ENCODE measurements at places on chromosomes 1 and 21. TPM values are rescaled to one million over a fixed set of nuclear protein-coding genes. Genes with fewer than 3 reads are reported as not detected.

The SARS1 gene
- total RNA-seq: 106 TPM

The B3GALT6 gene
- 16.3 TPM for total RNA-seq

The NFASC gene
- total RNA-seq: 0.09 TPM

The A3GALT2 gene
- total RNA-seq: not detected

DNA sequence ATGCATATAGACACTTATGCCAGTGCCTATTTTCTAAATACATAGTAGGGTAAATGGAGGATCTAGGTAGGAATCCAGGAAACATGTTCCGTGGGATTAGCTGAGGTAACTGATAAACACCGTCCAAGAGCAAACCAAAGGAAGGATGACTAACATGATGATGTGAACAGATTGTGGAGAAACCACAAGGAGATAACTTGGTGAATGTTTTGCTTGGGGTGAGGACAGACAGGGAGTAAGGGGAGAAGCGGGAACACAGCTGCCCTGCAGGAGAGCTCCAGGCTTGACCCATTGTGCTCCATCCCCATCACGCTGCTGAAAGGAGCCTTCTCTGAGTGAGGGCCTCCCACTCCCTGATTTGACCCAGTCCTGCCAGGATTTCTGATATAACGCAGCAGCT is 87.0 kb upstream of the ZC3H11B start:
- no peak for DNase-seq

GRCh38 chr21:35303085-35303484 is 254.0 kb upstream of the RUNX1 start:
- DNase-seq: no peak

DNA sequence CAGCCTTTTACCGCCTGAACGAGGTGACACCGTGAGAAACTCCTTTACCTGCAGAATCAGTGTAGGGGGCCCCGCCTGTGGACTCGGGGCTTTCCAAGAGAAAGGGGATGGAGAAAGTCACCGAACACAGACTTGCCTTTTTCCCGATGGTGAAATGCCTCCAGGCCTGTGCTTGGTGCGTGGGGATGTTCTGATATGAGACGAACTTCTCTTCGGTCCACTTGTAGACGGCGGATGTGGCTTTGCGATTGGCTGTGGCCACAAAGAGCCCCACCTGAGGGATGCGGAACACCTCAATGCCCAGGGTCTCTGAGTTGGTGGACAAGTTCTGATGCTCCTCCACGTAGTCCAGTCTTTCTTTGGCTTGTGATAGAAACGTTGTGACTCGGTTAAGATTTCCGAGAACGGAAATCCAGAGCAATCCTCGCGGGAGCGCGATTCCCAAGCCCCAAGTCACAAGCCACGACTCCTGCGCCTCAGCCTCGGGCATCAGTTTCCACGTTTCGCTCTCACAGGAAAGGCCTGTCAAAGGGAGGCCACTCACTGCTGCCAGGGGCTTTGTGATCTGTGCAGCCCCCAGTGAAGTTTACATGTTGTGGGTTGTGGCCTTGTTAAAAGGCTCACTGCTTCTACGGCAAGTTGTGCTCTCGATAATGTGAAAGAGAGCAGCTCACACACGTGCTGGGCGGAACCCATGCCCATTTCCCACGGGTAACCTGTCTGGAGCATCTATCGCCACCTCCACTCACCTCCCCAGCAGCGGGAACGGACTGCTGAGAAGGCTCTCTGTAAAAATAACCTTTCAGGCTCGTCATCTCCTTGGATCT is 12.6 kb downstream of the KRTAP10-1 start:
- no peak for DNase-seq

- DNase-seq: peak; percentile 7
Measured at GRCh38 chr1:181482521-181483284, 614 bp upstream of the CACNA1E start.

DNA sequence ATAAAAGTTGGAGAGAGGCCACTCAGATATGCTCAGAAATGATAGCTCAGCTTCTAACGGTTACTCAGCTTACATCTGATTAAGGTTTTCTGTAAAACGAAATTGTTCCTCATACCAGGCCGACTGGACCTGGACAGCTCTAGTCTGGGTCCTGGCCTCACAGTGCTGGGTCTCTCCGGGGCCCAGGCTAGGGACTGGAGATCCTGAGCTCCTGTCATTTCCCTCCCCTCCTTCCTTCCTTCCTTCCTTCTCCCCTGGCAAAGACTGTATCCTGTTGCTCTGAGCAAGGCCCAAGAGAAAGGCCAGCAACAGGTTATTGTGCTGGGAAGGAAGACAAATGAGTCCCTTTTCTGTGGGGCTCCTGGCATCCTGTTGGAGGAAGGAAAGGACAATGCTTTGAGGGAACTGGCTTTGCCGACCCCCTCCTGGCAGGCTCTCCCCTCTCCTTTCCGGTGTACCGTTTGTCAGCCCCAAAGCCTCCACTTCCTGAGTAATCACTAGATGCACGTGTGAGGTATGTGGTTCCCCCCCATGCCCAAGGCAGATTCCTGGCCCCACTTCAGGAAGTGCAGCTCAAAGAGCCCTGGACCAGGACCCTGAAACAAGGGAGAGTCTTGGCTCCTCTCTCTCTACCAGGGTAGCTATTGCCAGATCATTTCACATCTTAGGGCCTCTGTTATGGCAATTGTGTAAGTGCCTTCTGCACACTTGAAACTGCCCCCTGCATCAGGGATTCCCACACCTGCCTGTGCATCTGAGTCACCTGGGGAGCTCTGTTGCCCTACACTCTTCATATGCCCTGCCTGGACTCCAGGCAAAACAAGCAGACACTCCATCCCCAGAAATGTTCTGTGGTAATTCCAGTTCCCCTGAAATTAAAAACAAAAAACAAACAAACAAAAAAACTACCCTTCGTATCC is 212.7 kb upstream of the FGGY start:
- DNase-seq: no peak

GRCh38 chr1:222974496-222974895 is 159.7 kb downstream of the DISP1 start:
- DNase-seq: no peak

DNA sequence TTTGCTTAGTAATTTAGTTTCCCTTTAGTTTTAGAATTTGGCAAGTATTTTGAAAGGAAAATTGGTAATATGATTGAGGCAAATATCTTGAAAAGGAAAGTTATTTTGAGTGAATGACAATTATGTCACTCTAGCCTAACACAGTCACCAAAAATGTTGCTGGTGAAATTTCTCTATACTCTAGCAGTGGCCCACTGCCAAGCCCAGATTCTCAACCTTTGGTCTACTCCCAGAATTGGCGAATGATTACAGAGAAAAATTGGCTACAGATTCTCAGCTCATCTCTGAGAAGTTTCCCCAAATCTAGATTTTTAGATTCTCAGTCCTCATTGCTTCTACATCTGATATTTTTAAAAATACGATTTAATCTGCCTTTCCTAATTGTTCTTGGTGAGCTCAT is 84.9 kb downstream of the PIGK start:
- no peak for DNase-seq

DNA sequence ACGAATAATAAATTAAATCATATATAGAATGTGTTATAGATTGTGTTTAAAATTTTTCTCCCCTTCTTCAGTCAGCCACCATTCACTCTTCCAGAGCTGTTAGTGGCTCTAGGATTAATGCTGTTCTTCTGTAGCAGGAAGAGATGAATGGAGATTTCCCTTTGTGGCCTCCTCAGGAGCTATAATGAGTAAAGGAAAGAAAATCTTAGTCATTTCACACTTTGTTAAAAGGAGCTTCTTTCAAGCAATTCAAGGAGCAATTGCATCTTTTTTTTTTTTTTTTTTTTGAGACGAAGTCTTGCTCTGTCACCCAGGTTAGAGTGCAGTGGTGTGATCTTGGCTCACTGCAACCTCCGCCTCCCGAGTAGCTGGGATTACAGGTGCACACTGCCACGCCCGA is 23.7 kb upstream of the TMCO2 start:
- no peak for DNase-seq

- no peak for DNase-seq
Measured at GRCh38 chr1:82153272-82153629, 352.5 kb downstream of the ADGRL2 start.

- DNase-seq: no peak
Measured at GRCh38 chr1:208227366-208227765, 16.8 kb downstream of the PLXNA2 start.

DNA sequence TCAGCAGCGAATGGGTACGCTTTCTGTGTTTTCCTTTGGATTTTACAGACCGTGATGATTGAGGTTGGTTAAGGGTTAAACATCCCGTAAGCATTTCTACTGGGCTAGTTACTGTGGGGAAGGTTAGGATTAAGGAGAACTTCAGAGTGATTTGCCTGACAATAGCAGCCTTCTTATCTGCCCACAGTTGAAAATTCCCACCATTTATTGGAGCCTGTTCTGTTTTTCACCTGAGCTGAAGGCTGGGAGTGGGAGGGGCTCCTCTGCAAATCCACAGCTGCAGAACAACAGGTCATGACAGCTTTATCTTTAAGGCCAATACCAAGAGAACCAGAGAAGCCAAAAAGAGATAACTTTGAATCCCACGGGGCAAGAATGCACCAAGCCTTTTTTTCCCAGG is 168.6 kb downstream of the KAZN start:
- no peak for DNase-seq

DNA sequence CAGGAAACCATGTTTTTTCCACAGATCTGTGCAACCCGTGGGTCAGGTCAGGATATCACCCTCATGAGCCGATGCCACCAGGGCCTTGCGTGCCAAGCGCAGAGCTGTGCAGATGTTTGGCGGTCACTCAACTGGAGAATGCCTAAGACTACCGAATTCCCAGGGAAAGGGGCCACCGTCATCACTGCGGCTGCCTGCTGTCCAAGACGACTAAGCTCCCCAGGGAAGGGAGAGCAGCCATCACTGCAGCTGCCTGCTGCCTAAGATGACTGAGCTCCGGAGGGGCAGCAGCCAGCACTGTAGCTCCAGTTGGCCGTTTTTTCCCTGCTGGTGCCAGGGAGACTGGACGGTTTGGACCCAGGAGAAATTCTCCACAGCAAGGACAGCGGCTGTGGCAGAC is 31.1 kb downstream of the AKT3 start:
- DNase-seq: no peak

GRCh38 chr1:155080312-155081228 is 1.9 kb downstream of the EFNA3 start:
- no peak for DNase-seq

Measured in natural killer cell (primary cell).